HepG2 (cell line): ENCODE measurements at places on chromosomes 5 and 9. TPM values are rescaled to one million over a fixed set of nuclear protein-coding genes. Genes with fewer than 3 reads are reported as not detected.

The PIP5K1B gene
- 15.8 and 20.9 TPM in 2 replicates for total RNA-seq

The DBH gene
- not detected in 2 replicates for total RNA-seq

The UIMC1 gene
- 32.7 and 37.5 TPM in 2 replicates for total RNA-seq

The BTNL8 gene
- total RNA-seq: not detected in 2 replicates

The CYLC2 gene
- total RNA-seq: not detected in 2 replicates

The CAMK2A gene
- total RNA-seq: 0.11 TPM in 1 of 2 replicates, not detected in the other

The STARD4 gene
- 66.9 and 92.2 TPM in 2 replicates for total RNA-seq

The NAIP gene
- 2.1 and 4.7 TPM in 2 replicates for total RNA-seq

The ECSCR gene
- not detected in 2 replicates for total RNA-seq
